ENCODE measurements at places on chromosomes 11 and 22. TPM values are rescaled to one million over a fixed set of nuclear protein-coding genes. Genes with fewer than 3 reads are reported as not detected.

Gene ELF5
- total RNA-seq: not detected

Gene KLHDC7B
- total RNA-seq: 0.07 TPM

Gene TSSK2
- not detected for total RNA-seq

Gene NEFH
- total RNA-seq: 1.8 TPM

DNA sequence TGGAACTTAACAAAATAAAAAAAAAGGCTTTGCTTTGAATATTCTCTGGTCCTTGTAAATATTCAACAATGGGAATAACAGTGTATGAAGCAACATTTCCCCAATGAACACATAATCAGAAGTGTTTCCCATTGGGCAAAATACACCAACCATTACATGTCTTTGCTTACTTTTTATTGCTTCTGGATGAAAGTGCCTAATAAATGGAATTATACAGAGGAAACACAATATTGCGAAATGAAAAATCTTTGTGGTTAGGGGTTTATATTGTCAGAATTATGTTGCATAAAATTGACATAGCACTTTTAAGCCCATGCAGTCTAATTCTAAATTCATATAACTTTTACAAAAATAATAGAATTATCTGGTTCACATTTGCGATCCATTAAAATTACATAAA is 386.4 kb downstream of the DCDC1 start:
- H3K4me3 ChIP-seq: no peak overlapping the region
- no peak overlapping the region for H3K27ac ChIP-seq
- H3K4me1 ChIP-seq: no peaks in the 10 kb centered on the region
- H3K27me3 ChIP-seq: no peaks in the 10 kb centered on the region
- no peak for DNase-seq
- no peaks in the 10 kb centered on the region for H3K36me3 ChIP-seq

DNA sequence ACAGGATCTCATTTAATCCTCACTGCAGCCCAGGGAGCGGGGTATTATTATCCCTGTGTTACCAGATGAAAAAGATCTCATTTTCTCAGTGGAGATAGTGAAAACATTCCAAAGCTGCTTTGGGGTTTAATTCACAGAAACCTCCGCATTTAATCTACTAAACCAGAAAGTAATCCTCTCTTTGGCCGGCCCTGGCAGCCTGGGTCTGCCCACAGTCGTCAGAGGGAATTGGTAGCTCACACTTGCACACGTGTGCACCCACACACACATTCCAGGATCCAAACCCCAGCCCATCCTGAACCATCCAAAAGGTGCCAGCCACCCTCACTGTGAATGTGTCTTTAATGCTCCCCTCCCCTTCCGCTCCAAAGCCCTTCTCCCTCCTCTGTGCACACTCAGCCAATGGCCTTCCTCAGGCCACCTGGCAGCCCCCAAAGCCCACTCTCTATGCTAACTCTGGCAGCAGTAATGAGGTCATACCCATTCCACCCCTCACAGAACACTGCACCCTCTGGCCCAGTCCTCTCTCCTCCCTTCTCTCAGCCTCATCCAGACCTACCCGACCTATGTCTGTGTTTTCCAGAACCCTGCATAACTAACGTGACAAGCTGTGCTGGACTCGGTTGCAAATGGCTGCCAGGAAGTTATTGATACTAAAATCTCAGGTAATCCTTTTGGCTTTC is 466.2 kb downstream of the SOX6 start:
- H3K4me3 ChIP-seq: no peak overlapping the region
- no peaks in the 10 kb centered on the region for H3K36me3 ChIP-seq
- DNase-seq: peak; percentile 55

- peaks cover 35% of the 10 kb centered on the region for H3K4me1 ChIP-seq
- DNase-seq: peak; percentile 35
- H3K27ac ChIP-seq: peak overlapping the region; percentile 98
- H3K36me3 ChIP-seq: no peaks in the 10 kb centered on the region
These were observed 7.5 kb upstream of the WEE1 start for GRCh38 chr11:9565822-9566560.

DNA sequence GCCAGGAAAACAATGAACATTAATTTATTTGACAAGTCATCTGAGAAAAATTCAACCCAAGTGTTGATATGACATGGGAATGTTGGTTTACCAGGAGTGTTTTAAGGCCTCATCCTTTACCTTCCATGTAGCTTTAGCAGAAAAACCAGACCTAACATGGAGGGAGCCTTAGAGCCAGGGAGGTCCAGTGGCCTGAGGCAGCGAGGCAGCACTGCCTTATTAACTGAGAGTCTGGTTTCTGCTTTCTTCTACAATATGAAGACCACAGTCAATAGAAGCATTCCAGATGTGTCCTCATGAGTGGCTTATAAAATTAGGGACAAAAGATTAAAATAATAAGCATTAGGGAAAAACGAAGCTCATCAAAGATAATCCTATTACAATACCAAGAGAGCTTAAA is 61.5 kb downstream of the DKK3 start:
- peaks cover 65% of the 10 kb centered on the region for H3K36me3 ChIP-seq
- no peak overlapping the region for H3K4me3 ChIP-seq
- peaks cover 6% of the 10 kb centered on the region for H3K4me1 ChIP-seq

- no peak overlapping the region for H3K4me3 ChIP-seq
- no peak overlapping the region for H3K27ac ChIP-seq
- DNase-seq: no peak
- H3K4me1 ChIP-seq: no peaks in the 10 kb centered on the region
- no peaks in the 10 kb centered on the region for H3K27me3 ChIP-seq
- H3K36me3 ChIP-seq: no peaks in the 10 kb centered on the region
These were observed 513.4 kb downstream of the TBC1D22A start for GRCh38 chr22:47275605-47276449.

GRCh38 chr11:18527512-18527911 is 770 bp upstream of the TSG101 start:
- H3K4me1 ChIP-seq: peaks cover 13% of the 10 kb centered on the region
- H3K27ac ChIP-seq: peak overlapping the region; percentile 99
- peak overlapping the region; percentile 83 for H3K4me3 ChIP-seq

- H3K27me3 ChIP-seq: no peaks in the 10 kb centered on the region
- no peak overlapping the region for H3K4me3 ChIP-seq
These were observed 173.2 kb downstream of the LARGE1 start for GRCh38 chr22:33747029-33747428.
